Aortic smooth muscle cell (primary cell): ENCODE measurements at places on chromosomes 16 and 17. TPM values are rescaled to one million over a fixed set of nuclear protein-coding genes. Genes with fewer than 3 reads are reported as not detected.

CDH11 gene
- total RNA-seq = 405 and 777 TPM in 2 replicates

DPEP3 gene
- not detected in 2 replicates for total RNA-seq

CFAP97D1 gene
- total RNA-seq = under 0.01 TPM in 2 replicates

NPIPA3 gene
- 1.3 and 1.7 TPM in 2 replicates for total RNA-seq

CEP295NL gene
- total RNA-seq = 2.1 and 5.0 TPM in 2 replicates

STXBP4 gene
- 5.3 and 5.8 TPM in 2 replicates for total RNA-seq

CPNE2 gene
- total RNA-seq = 12.4 and 17.1 TPM in 2 replicates
